ENCODE measurements at places on chromosomes 1 and 21. TPM values are rescaled to one million over a fixed set of nuclear protein-coding genes. Genes with fewer than 3 reads are reported as not detected.

The KPRP gene
- not detected for total RNA-seq

The CLIC6 gene
- total RNA-seq: 0.44 TPM

The TMPRSS2 gene
- total RNA-seq: not detected

The IL10 gene
- total RNA-seq: 7.6 TPM

The SLFNL1 gene
- total RNA-seq: not detected

The RNU1-1 gene
- 1,293 TPM for total RNA-seq

The MYOG gene
- total RNA-seq: not detected

The FALEC gene
- not detected for total RNA-seq

GRCh38 chr21:33058957-33059356, 11.0 kb upstream of the OLIG1 start:
- H3K27ac ChIP-seq: no peak overlapping the region
- no peaks in the 10 kb centered on the region for H3K36me3 ChIP-seq
- peaks cover 4% of the 10 kb centered on the region for H3K27me3 ChIP-seq
- H3K4me3 ChIP-seq: no peak overlapping the region
- no peak for DNase-seq

GRCh38 chr1:236064674-236065508, at the start of gene NID1:
NID1 (minus strand) TSS chr1:236065090; CDS start chr1:236065079, 11 bp downstream.
- peak; percentile 13 for DNase-seq
- H3K4me1 ChIP-seq: peaks cover 20% of the 10 kb centered on the region
- no peak within 1 kb of the TSS for H3K27ac ChIP-seq
- peaks cover 17% of the 10 kb centered on the region for H3K27me3 ChIP-seq

GRCh38 chr21:28063241-28064216, 929.1 kb downstream of the LTN1 start:
- H3K27me3 ChIP-seq: no peaks in the 10 kb centered on the region
- H3K36me3 ChIP-seq: no peaks in the 10 kb centered on the region
- no peak for DNase-seq
- H3K4me3 ChIP-seq: no peak overlapping the region
- H3K4me1 ChIP-seq: no peaks in the 10 kb centered on the region

DNA sequence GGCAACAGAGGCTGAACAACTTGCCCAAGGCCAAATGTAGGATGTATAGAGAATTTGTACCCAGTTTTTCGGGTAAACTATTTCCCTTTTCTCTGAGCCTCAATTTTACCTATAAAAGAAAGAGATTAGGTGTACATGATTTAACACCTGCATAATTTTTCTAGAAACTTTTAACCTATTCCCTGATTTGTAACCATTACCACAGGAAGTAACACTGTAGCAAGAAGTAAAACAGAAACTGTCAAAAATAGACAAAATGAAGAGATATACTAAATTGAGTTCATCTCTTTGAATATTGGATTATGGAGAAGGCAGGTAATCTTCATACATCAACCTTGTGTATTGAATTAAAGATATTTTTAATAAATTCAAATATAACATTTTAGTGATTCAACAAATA, 136.2 kb downstream of the ZC3H11B start:
- no peaks in the 10 kb centered on the region for H3K27me3 ChIP-seq
- H3K4me3 ChIP-seq: no peak overlapping the region
- DNase-seq: no peak

DNA sequence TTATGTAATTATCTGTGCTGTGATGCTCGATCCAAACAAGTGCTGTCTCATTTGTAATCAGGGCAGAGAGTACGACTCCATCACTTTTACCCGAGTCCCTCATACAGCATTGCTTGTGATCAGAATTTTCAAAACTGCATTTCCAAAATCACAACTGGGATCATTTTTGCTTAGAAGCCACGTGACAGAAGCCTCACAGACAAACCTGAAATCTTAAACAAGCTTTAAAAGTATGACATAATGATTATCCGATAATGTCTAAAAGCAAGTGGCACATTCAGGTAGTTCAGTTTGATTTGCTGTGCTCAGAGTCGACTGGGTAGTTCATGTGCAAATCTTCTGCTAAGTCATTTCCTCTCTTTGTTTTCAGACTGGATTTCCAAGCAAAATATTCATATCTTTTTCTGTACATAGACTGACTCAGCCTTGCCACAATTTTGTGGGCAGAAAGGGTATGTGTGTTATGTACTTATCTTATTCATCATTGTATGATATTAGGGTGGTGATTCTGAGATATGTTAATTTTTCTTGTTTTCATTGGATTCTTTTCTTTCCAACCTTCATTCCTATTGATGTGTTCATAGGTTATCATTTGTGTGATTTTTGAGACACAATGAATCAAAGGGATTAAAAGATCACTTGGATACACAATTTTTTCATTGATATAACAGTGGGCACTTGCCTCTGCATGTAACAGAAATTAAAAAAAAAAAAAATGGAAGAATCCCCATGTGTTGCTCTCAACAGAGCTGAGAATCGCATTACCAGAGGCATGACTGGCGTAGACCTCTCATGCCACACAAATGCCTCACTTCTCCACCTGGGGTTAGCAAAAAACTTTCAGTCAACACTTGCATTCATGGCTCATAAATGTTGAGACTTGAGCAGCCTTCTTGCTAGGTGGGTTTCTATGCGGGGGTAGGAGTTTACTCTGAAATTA, 355.7 kb downstream of the LTN1 start:
- no peaks in the 10 kb centered on the region for H3K36me3 ChIP-seq
- no peaks in the 10 kb centered on the region for H3K27me3 ChIP-seq
- DNase-seq: no peak
- no peak overlapping the region for H3K4me3 ChIP-seq
- H3K4me1 ChIP-seq: no peaks in the 10 kb centered on the region

DNA sequence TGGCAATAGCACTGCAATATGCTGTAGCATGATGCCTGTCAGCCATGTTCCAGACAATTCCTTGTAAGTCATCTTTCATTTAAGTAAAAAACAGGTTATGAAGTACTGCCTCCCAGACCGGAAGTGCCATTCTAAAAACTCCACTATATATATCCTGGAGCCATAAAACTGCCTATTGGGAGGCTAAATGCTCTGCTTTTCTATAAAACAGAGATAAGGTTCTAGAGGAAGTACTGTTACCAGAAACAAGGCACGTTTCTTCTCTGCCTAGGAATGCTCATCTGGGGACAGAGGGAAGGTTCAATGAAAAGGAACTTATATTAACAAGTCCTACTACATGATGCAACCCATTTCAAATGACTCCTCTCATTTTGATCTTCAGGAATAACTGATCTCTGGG, 66.8 kb downstream of the GPR137B start:
- no peak overlapping the region for H3K4me3 ChIP-seq
- H3K27ac ChIP-seq: no peak overlapping the region
- H3K4me1 ChIP-seq: no peaks in the 10 kb centered on the region
- no peaks in the 10 kb centered on the region for H3K36me3 ChIP-seq

DNA sequence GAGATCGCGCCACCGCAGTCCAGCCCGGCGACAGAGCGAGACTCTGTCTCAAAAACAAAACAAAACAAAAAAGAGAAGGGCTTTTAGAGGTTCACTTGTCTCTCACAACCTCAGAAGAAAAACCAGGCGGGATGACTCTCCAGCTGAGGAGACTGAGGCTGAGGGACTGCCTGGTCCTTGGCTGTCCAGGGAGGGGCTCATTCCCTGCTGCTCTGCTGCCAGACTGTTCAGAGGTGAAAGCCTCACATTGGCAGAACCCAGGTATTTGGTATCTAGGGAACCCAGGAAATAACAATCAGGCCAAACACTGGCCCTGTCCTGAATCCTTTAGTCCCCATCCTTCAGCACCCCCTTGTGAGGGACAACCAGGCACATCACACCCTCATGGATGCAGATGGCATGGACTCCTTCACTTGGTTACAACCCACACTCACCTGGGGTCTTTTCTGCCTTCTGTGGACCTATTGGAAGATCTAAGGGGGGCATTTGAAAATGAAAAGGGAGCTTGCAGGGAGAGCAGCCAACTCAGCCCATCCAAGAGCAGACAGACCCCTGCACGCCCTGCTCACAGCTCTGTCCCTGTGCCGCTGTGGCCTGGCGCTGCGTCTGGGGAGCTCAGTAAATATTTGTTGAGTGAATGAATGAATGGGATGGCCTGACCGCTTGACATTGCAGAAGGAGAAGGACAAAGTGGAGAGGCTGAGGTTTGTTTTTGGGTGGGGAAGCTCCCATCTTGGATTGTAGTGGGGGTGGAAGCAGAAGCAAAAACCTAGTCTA, 33.4 kb downstream of the CD247 start:
- no peak overlapping the region for H3K27ac ChIP-seq
- H3K27me3 ChIP-seq: no peaks in the 10 kb centered on the region
- no peak for DNase-seq
- no peaks in the 10 kb centered on the region for H3K36me3 ChIP-seq
- peak overlapping the region; percentile 44 for H3K4me3 ChIP-seq
- peaks cover 98% of the 10 kb centered on the region for H3K4me1 ChIP-seq

GRCh38 chr1:114388432-114389003, 122.5 kb downstream of the TRIM33 start:
- no peak overlapping the region for H3K27ac ChIP-seq
- no peak for DNase-seq
- H3K27me3 ChIP-seq: no peaks in the 10 kb centered on the region
- no peaks in the 10 kb centered on the region for H3K36me3 ChIP-seq

- H3K27ac ChIP-seq: no peak overlapping the region
- H3K27me3 ChIP-seq: no peaks in the 10 kb centered on the region
- DNase-seq: no peak
- no peak overlapping the region for H3K4me3 ChIP-seq
- H3K4me1 ChIP-seq: no peaks in the 10 kb centered on the region
- no peaks in the 10 kb centered on the region for H3K36me3 ChIP-seq
Observed at GRCh38 chr1:153404086-153404635, 12.2 kb upstream of the S100A7A start.

- no peak for DNase-seq
- no peak overlapping the region for H3K4me3 ChIP-seq
- H3K4me1 ChIP-seq: no peaks in the 10 kb centered on the region
- H3K27me3 ChIP-seq: no peaks in the 10 kb centered on the region
- no peak overlapping the region for H3K27ac ChIP-seq
- H3K36me3 ChIP-seq: no peaks in the 10 kb centered on the region
Observed at GRCh38 chr1:205998457-205999241, 4.5 kb downstream of the RAB7B start.

DNA sequence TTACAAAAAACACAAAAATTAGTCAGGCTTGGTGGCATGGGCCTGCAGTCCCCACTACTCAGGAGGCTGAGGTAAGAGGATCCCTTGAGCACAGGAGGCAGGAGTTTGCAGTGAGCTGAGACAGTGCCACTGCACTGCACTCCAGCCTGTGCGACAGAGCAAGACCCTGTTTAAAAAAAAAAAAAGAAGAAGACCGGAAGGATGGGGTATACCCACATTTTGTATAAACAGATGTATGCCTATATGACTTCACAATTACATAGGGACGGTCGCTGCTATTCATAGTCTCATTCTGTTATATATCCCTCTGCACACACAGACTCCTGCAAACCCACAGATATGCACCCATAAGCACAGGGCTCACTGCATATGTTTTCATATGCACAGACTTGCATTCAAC, 12.7 kb downstream of the LCK start:
- H3K4me3 ChIP-seq: peak overlapping the region; percentile 49
- peaks cover 63% of the 10 kb centered on the region for H3K4me1 ChIP-seq
- H3K36me3 ChIP-seq: peaks cover 3% of the 10 kb centered on the region
- DNase-seq: peak; percentile 71

DNA sequence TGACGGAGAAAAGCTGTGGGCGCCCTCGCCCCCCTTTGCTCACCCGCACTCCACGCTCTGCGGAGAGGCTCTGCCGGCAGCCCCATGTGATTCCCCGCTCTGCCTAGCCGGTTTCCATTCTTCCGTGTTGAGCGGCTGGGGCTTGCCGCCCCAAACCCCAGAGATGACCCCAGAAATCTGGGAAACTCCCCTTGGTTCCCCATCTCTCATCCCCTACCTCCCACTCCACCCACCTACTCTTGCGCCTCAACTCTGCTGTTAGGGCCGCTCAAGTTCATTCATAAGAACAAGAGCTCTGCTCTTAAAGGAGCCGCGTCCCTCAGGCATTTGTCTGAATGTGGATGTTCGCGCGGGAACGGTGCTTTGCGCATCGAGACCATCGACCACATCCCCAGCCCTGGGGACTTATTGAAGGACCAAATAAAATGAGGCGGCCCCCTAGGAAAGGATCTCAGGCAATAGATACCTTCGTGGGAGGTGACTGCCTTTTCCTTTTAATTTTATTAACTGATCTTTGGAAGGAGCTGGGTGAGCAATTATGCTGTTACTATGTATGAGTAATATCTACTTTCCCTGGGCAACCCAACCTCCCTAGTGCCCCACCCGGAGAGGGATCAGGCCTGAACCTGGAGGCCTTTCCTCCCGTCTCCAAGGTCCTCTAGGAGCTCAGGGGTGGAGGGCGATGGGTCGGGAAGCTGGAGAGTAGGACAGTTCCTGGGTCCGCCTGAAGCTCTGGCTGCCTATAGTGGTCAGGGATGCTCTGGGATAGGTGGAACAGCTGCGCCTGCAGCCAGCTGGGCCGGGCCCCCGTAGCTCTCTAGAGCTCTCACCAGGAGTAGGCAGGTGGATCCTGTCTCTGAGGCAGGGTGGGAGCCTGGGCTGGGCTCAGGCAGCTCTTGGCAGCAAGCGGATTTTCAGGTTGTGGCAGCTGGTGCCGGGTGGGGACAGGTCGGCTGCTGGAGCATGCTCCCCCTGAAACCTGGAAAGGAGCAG, 898 bp downstream of the MFSD2A start:
- peak overlapping the region; percentile 74 for H3K4me3 ChIP-seq
- H3K36me3 ChIP-seq: no peaks in the 10 kb centered on the region
- H3K27ac ChIP-seq: no peak overlapping the region
- H3K4me1 ChIP-seq: peaks cover 20% of the 10 kb centered on the region

GRCh38 chr1:215228193-215228592, 145.7 kb downstream of the KCNK2 start:
- H3K4me3 ChIP-seq: no peak overlapping the region
- H3K27me3 ChIP-seq: no peaks in the 10 kb centered on the region
- no peak for DNase-seq
- H3K4me1 ChIP-seq: no peaks in the 10 kb centered on the region
- H3K27ac ChIP-seq: no peak overlapping the region

DNA sequence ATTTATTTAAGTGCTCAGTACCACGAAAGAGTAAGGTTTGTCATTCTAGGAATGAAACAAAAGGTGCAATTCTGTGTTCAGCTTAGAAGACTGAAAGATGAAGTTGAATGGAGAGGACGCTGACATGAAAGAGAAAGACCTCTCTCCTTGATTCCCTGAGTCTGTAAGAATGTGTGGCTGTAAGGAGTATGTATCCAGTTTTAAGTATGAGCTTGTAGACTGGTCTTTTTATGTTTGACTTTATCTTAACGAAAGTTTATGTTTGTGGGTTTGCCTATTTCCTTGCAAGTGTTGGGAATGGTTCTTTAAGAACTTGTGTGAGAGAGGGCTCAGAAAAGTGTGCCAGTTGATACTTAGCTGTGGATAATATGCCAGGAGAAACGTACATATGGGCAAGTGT, 1.4 kb downstream of the CHD1L start:
- H3K27ac ChIP-seq: peak overlapping the region; percentile 73
- H3K36me3 ChIP-seq: no peaks in the 10 kb centered on the region
- H3K4me1 ChIP-seq: peaks cover 22% of the 10 kb centered on the region
- H3K4me3 ChIP-seq: peak overlapping the region; percentile 94
- DNase-seq: no peak

GRCh38 chr1:57424231-57425027, 569 bp upstream of the DAB1 start:
- H3K27ac ChIP-seq: no peak overlapping the region
- H3K4me3 ChIP-seq: no peak overlapping the region
- H3K27me3 ChIP-seq: peaks cover 7% of the 10 kb centered on the region
- no peaks in the 10 kb centered on the region for H3K4me1 ChIP-seq
- H3K36me3 ChIP-seq: no peaks in the 10 kb centered on the region
